NB4 (cell line): ENCODE measurements at places on chromosomes 13 and 19.

DNA sequence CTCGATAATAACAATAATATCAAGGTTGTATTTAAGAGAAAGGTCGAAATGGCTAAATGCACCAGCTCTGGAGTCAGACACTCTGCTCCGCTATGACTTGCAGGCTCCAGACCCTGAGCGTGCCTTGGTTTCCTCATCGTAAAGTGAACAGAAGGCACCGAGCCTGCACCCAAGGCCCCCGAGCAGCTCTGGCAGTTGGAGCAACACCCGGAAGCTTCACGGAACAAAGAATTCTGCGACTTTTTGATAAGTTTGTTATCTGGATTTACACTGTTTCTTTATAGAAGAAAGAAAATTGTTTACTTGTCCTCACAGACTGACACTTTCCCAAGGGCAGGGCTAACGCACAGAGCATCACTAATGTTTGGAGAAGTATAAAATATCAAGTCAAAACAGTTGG, 4.4 kb downstream of the GRTP1 start:
- DNase-seq = no peak

DNA sequence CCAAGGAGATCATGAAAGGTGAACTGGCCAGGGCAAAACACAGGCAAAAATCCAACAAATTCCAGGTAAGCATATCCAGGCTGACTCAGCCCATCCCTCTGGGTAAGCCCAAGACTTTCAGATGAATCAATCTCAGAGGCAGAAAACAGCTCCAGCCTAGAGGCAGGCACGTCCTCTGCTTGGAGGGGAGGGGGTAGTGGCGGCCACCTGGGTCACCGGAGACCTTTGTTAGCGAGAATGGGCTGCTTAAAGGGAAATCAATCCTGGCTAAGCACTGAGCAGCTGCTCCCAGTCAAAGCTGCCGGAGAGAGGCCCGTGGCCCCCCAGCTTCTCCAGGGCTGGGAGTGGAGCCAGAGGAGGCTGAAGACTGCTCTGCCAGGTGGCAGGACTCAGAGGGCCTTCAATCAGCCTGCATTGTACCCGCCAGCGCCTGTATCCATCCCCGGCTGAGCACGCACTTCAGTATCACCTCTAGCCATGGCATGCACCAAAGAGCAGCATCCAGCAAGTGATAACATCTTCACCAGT, 48.2 kb downstream of the PIN1 start:
- no peak for DNase-seq

DNA sequence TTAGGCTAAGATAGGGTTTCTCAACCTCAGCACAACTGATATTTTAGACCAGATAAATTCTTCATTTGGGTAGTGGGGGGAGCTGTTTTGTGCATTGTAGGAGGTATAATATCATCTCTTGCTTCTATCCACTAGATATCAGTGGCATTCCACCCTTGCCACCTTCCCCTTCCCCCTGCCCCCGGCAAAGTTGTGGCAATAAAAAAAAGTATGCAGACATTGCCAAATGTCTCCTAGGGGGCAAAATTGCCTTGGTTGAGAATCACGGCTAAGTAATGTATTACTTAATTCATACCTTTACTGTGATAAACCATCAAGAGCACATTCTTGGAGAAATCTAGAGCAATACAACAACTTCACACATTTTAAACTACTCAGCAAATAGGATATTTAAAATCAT, 51.4 kb downstream of the UBL3 start:
- no peak for DNase-seq

GRCh38 chr19:56120002-56120370, 1.1 kb downstream of the ZNF787 start:
- DNase-seq = no peak

DNA sequence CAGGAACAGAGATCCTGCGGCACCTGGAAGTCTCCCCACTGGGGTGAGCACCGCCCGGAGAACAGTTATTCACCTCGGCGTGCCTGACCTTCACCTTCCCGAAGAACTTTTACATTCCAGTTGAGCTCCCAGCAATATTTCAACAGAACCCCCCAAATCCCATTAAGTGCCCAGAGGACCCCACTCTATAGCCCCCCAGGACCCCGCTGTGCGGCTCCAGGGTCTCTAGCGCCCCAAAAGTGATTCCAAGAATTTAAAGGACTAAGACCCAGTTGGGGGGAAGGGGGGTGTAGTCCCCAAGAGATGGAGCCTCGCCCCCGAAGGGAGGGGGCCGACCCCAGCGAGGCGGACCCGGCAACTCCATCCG, 480 bp downstream of the GPR108 start:
- DNase-seq = no peak

DNA sequence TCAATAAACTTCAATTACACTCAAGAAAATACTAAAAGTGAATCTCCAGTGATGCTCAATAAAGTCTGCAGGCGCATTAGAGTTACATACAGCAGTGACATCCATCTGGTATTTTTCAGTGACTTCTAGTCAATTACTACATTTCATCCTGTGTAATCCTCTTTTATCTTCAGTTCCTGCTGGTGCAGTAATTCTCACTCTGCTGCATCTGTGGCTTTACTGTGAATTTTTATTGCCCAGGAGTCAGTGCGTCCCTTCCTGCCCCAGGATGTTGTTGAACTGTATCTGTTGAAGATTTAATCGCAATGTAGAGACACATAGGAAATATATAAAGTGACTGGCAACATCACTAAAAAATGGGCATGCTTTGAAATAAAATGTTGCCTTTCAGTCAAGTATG, 196.3 kb upstream of the TMTC4 start:
- no peak for DNase-seq

- DNase-seq = no peak
Observed at GRCh38 chr13:48853728-48854102, 122.0 kb upstream of the FNDC3A start.

DNA sequence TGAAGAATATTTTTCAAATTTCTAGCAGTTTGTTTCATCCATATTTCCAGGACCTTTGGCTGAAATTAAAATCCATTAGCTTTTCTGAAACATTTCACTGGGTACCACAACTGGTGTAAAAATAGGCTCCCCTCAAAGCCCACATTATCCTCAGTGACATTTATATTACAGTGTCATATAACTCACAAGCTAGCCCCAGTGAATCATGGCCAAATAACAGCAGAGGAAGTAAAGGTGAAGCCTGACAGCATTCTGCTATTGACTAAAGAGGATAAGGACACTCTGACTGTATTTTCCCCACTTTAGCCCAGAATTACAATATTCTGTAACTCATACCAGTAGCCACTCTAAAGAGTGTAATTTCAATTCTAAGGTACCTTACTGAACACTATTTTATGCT, 21.9 kb downstream of the KCTD12 start:
- no peak for DNase-seq

GRCh38 chr19:42514449-42514848, 13.8 kb downstream of the CEACAM1 start:
- no peak for DNase-seq

- DNase-seq = no peak
Observed at GRCh38 chr13:44797685-44798084, 191.6 kb downstream of the NUFIP1 start.

DNA sequence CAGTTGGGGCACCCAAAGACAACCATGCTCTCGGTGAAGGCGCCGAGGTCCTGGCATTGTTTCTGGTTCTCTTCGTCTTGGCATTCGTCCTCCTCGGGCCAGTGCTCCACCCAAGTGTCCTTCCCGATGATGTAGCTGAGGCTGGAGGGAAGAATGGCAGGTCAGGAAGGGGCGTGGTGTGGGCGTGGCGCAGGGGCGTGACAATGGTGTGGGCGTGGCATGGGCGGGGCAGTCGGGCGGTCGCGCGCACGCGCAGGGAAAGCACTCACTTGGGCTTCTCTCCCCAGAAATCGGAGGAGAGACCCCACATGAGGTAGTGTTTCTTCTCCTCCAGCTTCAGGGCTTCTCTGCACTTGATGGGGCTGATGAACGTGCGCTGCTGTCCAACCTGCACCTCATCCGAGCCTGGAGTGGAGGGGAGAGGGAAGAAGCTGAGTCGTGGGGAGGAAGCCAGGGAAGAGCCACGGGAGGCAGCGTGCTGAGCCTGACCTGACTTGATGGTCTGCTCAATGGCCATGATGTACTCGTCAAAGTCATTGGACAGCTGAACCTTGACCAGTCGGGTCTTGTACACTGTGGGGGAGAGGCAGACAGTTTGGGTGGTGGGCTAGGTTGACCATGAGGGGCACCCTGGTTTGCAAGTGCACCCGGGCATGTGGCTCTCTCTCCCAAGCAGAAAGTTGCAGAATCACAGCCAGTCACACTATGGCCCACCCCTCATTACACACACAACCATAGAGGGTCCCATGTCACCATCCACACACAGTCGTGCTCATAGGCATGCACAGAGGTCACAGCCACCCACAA, 8.1 kb upstream of the TNFSF14 start:
- no peak for DNase-seq

- DNase-seq = peak; percentile 26
Observed at GRCh38 chr13:85828094-85828684, 29.0 kb upstream of the SLITRK6 start.

DNA sequence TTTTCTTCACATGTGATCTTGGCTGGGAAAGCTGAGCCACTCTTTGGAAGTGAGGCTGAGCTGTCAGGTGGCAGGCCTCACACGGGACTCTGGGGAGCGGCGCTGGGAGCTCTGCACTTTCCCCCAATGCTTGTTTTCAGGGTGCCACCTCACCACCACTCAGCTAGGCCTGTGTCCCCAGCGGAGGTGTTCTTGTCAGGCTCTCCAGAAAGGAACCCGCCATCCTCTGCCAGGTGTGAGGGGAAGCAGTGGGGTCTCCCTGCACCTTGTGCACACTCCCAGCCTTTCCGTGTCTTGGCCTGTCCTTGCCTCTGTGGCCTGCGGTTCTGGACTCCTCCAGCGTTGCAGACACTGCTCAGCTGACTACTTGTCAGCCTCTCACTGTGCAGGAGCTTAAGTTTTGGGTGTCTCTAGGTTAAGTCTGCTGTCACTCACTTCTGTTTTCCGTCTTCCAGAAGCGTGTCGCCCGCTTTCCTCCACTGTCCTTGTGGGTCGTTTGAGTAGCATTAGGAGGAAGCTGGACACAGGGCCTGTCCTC, 51.9 kb downstream of the GGACT start:
- no peak for DNase-seq

DNA sequence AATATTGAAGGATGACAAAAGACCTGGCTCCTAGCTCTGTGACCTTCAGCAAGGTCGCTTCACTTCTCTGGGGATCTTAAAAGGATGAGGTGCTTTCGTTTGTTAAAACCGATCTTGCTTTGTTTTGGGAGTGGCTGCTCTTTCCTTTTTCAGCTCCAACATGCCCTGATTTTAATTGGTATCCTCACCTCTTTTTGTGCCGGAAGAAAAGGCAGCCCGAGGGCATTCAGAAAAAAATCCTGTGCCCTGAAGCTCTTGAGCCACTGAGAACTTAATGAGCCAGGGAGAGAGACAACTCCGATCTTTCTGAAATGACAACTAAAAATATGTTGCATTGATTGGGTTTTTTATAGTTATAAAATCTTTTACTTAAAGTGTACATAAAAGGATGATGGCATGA, 19.4 kb downstream of the CLDN10 start:
- no peak for DNase-seq

- DNase-seq = peak; percentile 71
Observed at GRCh38 chr19:8017808-8018207, 12.4 kb upstream of the ELAVL1 start.

- no peak for DNase-seq
Observed at GRCh38 chr13:94520001-94520400, 40.5 kb upstream of the DCT start.

GRCh38 chr13:80131204-80131603, 209.7 kb downstream of the SPRY2 start:
- peak; percentile 69 for DNase-seq

DNA sequence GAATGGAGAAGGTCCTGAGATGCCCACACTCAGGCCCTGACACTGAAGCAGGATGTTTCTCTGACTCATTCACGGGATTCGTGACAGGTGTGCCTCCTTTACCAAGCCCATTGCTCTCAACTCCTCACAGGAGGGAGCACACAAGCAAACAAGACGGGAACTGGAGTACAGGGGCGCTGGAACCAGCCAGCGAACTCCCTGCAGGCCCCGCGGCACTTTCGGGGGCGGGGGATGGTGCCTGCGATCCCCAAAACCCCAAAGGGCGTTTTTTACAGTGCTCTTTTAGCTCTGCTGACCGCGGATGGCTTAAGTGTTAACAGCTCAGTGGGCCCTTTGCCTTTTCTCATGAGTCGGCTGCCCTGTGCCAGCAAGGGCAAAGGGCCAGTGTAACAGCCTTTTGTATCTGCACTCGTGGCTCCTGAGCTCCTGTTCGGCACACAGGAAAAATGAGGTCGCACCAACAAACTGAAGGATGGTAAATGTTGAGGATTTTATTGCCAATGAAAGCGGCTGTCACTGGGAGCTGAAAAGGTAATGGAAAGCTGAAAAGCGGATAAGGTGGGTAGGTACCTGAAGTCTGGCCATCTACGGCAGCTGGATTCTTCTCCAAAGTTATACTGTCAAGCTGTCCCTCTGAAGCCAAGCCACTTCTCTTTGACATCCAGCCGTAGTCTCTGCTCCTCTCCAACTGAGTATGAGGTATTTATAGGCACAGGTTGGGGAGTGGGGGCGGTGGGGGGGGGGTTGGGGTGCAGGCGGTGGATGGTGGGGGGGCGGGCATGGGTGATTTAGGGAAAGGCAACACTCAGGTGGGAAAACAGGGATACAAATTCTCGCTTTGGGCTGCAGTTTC, 65.0 kb upstream of the TRPC4 start:
- DNase-seq = no peak

GRCh38 chr19:5926641-5927440, 12.8 kb downstream of the CAPS start:
- no peak for DNase-seq

- no peak for DNase-seq
Observed at GRCh38 chr13:33261387-33262061, 24.0 kb downstream of the STARD13 start.

DNA sequence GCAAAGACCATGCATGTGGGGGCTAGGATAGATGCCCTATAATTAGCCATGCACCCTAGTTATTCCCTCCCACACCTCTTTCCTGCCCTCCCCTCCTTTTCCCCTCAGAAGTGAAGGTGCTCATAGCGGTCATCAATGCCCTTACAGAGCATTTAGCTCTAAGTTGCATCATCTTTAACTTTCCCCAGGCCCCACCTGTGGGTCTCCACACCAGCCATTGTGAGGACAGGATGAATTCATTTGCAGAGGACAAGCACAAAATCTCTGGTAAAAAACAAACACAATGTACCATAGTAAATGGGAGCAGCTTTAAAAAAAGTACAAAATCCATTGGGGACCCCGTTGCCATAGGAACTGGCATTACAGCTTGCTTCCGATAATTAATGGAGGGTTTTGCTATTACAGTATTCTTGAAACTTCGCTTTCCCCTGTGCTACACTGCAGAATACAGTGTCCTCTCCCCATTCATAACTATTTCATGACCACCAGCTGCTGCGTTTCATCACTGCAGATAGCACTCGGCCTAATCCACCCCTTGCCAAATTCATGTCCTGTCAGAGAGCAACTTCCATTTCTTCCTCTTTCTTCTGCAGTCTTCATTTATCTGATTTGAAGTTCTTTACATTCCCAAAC, 110.5 kb downstream of the ZDHHC20 start:
- peak; percentile 56 for DNase-seq

- DNase-seq = no peak
Observed at GRCh38 chr13:39538816-39539790, 63.9 kb downstream of the LHFPL6 start.

DNA sequence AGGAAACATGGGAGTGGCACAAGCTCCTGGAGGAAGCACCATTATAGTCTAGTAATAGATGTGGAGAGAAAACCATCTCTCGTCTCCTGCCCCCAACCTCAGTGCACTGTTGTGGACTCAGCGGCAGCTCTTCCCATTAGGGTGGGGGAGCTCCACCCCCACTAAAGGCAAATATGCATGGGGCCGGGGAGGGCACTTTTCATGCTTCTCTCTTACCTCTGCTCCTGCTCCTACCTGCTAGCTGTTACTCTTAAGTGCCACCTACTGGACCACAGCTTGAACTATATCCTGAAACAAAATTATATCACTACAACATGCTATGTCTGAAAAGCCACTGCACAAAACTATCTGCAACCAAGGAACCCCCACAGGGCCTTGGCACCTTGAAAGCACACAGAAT, 112.6 kb upstream of the DACH1 start:
- DNase-seq = peak; percentile 42
